ENCODE measurements at places on chromosomes 1 and 21.

- no peak for DNase-seq
These were observed 59.0 kb downstream of the SPATA46 start for GRCh38 chr1:162317621-162318020.

- no peak for DNase-seq
These were observed 339.3 kb upstream of the NR5A2 start for GRCh38 chr1:199688133-199688676.

- no peak for DNase-seq
These were observed 5.0 kb downstream of the PHC2 start for GRCh38 chr1:33425900-33426299.

- no peak for DNase-seq
These were observed 2.2 kb upstream of the HAO2 start for GRCh38 chr1:119366424-119366823.

DNA sequence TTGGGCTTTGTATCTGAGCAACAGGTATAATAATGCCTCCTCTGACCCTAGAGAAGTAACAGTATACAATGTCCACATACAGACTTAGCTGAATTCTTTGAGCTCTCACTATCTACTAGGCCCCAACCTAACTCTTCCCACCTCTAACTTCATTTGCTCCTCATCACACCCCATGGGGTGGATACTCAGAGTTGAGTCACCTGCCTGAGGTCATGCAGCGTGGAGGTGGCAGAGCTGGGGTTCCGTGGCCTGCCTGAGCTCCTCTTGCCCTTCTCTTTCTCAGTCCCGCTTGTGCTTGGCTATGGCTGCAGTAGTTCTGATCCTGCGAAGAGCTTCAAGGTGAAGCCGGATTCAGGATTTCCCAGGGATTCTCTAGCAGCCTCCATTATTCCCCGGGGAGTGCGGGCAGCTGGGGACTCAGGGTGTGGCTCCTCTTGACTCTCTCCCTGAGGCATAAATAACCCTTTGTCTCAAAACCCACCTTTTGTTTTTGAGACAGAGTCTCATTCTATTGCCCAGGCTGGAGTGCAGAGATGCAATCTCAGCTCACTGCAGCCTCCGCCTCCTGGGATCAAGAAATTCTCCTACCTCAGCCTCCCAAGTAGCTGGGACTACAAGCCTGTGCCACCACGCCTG, 29.9 kb upstream of the ACTL8 start:
- DNase-seq = no peak

DNA sequence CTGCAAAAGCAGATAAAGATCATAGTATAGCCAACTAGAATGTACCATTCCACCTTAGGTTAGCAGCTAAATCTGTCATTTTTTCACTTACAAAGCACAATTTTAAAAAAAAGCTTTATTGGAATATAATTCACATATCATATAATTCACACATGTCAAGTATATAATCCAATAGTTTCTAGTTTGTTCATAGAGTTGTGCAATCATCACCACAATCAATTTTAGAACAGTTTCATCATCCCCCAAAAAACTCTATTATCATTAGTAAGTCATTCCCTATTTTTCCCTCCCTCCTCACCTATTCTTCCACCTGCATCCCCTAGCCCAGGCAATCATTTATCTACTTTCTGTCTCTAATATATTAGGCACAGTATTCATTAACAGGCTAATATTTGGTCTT, 32.0 kb upstream of the INSL5 start:
- DNase-seq = no peak

- DNase-seq = no peak
These were observed 1.5 kb downstream of the RGS7 start for GRCh38 chr1:241355311-241356010.

DNA sequence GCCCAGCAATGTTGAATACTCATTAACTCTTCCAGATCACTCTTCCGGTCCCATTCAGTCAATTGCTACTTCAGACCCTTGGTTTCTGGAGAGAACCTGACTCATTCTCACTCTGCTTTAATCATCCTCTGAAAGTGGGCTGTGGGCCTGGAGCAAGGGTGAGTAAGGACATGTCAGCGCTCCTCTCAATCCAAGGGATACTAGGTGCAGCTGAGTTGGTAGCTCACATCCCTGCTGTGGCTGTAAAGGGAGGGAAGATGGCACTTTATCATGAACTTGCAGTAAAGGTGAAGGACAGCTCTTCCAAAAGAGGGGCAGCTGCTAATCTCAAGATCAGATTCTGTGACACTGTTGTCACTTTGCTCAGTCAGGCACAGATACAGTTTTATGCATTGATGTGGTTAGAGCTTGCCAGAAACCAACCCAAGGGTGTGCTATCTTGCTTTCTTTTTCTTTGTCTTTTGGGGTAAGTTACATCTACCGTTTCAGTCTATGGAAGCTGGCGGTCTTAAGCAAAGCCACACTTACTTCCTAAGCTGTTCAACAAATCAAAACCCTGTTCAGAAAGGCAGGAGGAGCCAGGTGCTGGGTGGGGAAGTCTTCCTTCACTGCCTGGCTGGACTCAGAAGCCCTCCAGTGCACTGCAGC, 26.5 kb upstream of the NTPCR start:
- no peak for DNase-seq

DNA sequence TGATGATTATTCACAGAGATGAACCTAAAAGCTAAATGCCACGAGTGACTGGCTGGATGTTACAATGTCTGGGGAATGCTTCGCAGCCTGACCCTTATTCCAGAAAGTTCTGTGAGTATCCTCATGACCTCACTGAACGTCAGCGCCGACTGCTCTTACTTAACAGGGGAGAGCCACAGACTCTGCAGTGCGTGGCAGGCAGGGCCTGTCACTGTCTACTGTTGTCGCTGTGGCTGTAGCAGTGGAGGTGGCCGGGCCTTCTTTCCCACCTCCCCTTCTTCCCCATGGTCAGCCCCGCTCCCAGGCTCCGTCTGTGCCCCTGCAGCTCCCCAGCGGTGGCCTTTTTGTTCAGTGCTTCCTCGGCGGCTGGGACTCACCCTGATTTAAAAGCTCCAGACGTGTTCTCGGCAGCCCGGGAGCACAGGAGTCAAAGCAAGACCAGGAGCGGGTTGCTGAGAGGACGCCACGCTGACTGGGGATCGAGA, 52.2 kb upstream of the TARBP1 start:
- no peak for DNase-seq

DNA sequence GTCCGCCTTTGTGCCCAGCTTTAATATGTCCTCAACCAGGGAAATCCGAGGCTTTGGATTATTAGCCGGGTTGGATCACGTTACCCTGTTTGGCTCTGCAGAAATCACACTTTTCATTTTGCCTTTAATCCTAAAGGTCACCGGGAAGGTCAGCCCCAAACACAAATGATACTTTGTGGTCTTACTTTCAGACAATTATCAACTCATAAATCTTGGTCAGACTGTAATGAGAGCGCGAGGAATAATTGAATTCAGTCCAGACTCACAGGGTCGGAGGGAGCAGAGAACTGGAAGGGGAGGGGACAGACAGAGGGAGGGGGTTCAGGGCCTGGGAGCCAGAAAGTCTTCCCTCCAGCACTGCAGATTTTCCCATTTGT, 91.7 kb upstream of the NFIA start:
- DNase-seq = no peak

GRCh38 chr1:209585672-209586071, 2.2 kb downstream of the CAMK1G start:
- DNase-seq = no peak

DNA sequence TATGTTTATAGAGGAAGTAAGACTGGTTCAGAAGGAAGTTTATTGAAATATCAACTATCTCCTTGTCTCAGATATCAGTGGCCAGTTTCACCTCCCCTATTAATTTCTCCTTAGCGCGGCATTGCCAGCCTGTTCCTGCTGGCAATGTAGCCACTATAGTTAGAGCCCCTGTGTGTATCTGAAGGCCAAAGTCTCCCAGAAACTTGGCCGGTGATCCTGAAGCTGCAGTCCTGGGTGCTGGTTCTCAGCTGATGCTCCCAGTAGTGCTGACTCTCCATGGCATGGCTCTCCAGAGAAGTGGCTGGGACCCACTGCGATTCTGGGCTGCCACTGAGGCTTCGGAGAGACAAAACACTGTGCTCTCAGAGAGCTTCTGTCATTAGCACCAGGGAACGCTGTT, 59.9 kb downstream of the TNN start:
- no peak for DNase-seq

DNA sequence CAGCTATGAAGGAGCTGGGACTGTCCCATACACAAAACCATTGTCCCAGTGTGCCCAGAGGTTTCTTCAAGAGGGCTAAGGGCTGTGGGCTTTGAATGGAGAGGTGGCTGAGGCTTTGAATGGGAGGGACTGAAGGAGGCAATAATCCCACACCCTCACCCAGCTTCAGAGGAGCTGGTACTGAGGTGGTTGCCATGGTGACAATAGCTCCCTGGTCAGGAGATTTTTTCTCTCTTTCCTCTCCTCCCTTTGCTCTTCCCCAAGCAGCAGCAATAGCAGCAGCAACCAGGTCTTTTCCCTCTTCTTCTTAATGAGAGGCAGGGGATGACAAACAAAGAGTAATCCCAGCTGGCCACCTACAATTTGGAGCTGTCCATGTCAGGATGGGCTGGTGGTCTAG, 1.6 kb downstream of the HPCAL4 start:
- DNase-seq = no peak

GRCh38 chr1:112818990-112819689, 104.0 kb upstream of the PPM1J start:
- no peak for DNase-seq

DNA sequence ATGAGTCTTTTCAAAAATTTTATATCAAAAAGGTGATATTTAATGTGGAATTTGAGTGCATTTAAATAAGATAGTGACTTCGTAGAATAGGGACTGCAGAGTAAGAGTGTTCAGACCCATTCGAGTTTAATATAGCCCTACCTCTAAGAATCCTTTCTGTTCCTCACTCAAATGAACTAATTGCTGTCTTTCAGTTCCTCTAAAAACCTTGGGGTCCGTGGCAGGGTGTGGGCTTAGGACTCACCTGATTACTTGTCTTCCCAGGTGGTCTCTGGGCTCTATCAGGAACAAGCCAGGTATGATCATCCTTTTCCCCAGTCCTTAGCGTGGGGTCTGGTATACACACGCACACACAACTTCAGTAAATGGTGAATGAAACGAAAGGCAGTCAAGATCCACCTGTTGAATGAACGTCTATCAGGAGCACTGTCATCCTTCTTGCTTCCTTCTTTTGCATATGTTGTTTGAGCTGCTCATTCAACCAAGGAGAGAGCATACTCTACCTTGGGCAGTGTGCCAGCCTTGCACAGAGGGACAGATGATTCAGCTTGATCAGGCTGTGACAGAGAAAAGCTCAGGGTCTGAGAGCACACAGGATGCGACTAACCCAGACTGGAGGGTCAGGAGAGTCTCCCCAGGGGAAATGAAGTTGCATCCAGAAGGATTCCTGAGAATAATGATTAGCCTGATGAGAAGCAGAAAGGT, 1.2 kb upstream of the RNF11 start:
- DNase-seq = no peak

DNA sequence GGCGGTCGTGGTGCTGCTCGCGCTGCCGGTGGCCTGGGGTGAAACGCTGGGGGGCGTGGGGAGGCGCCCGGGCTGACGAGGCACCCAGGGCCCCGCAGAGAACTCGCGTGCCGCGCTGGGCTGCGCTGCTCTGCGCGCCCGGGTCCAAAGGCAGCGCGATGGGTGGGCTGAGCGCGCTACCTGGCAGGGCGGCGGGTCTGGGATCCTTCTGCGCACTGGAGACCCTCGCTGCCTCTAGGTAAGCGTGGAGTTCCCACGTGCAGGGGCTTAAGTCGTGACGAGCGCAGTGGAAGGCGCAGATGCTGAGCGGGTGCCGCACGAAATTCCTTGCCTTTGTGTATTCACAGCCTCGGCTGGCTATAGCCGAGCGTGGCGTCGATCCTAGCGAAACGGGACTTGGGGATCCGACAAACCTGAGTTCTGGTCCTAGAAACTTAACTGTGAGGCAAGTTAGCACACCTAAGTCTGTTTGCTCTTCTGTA, 24.6 kb downstream of the CR1L start:
- DNase-seq = no peak

DNA sequence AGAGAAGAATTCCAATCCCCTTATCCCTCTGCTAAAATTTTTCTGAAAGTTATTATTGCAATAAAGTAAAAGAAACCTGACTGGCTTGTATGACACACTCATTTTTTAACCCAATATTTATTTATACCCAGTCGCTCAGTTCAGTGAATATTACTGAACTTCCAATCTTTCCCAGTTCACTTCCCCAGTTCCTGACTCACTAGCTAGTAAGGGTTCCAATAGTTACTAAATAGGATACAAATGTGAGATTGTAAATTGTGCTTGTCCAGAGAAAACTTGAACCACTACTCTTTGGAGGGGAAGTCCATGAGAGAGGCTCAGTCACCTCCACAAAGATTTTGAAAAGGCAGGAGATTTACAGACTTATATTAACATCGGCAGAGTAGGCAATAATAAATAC, 31.4 kb downstream of the PRDX6 start:
- no peak for DNase-seq

GRCh38 chr1:64133036-64133435, 70.4 kb upstream of the UBE2U start:
- no peak for DNase-seq

- DNase-seq = no peak
These were observed 1.9 kb downstream of the SH2D2A start for GRCh38 chr1:156814571-156815260.

DNA sequence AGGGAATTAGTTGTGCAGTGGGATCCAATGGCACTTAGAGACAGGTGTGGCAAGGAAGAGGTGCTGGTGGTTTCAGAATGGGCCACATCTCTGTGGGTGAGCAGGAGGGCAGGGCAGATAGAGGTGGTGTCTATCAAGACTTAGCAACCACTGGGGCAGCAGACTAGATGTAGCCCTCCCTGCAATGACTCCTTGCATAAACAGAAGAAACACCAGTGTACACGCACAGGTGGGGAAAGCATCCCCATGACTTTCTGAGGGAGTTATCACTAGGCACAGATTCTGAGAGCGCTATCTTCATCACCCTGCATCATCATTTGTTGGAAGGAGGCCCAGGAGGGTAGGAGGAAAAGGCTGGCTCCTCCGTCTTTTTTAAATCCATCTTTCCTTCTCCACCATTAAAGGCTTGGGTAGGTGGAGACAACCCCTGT, 58.4 kb downstream of the PLXNA2 start:
- no peak for DNase-seq

DNA sequence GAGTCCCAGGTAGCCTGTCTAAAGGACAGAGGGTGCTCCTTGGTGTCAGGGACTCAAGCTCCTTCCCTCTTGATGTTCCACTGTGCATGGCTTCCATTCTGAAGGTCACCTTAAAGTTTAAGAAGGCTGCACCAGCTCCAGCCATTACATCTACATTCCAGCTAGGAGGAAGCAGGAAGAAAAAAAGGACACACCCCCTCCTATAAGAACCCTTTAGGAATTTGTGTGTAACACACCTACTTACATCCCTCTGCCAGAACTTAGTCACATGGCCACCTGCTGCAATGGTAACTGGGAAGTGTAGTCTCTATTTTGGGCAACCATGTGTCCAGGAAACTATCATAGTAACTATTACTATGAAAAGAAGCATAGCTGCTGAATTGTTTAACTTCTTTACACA, 161.6 kb upstream of the KLHDC7A start:
- DNase-seq = no peak

DNA sequence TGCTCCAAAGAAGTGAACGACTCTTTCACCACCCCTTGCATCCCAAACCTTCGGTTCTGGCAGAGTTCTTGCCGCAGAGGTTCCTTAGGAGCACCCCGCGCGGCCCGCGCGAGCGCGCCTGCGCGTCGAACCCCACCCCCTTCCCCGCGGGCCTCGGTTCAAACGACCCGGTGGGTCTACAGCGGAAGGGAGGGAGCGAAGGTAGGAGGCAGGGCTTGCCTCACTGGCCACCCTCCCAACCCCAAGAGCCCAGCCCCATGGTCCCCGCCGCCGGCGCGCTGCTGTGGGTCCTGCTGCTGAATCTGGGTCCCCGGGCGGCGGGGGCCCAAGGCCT, at the start of gene C1orf56:
C1orf56 (plus strand) TSS at position 161 of the 334 bp plus-strand sequence; CDS start at position 258, 97 bp downstream.
- DNase-seq = no peak

- no peak for DNase-seq
These were observed 62.8 kb upstream of the ARHGEF16 start for GRCh38 chr1:3391711-3392110.

All from stimulated activated CD4-positive, alpha-beta T cell treated with anti-CD3 and anti-CD28 coated beads, Interleukin-1b, Interleukin-23, amount 100 ng/mL, for 1 hour (primary cell).